ENCODE measurements at places on chromosomes 2 and 18. TPM values are rescaled to one million over a fixed set of nuclear protein-coding genes. Genes with fewer than 3 reads are reported as not detected.

Gene GRHL1
- total RNA-seq = 3.6 TPM

Gene VIT
- not detected for total RNA-seq

GRCh38 chr2:113084249-113085000 is 16.7 kb downstream of the IL1F10 start:
- DNase-seq = no peak

GRCh38 chr2:143852759-143853158 is 667.2 kb downstream of the ZEB2 start:
- DNase-seq = no peak

DNA sequence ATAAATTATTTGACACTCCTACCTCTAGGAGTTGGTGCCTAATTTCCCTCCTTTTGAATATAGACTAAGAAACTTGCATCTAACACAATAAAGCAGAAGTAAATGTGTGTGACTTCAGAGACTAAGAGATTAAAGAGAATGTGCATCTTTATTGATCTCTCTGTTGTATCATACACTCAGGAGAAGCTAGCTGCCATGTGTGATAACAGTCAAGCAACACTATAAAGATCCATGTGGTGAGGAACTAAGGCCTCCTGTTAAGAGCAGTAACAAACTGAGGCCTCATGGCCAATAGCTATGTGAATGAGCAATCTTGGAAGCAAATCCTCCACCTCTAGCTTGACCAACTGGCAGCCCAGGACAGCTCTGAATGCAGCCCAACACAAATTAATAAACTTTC is 3.4 kb downstream of the FANCL start:
- no peak for DNase-seq

DNA sequence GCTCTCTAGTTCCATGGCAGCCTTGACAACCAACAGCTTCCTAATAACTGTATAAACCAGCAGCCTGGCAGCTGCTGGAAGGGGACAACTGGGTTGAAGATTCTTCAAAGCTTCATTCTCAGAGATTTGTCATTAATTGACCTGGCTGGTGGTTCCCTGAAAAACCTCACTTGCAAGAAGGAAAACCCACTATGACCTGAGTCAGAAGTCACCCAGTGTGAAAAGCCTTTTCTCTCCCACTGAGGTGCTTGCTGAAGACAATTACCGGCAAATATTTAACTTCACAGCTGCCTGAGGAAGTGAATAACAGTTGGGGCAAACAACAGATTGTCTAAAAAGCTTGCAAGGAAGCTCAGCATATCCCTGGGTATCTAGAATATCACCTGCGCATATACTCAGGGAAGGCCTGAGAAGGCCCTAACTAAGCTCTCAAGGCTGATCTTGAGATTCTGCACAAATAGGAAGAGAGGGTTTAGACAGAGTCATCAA is 49.9 kb downstream of the CRACDL start:
- DNase-seq = no peak

- DNase-seq = no peak
These were observed 37.3 kb downstream of the GREB1 start for GRCh38 chr2:11571170-11571569.

DNA sequence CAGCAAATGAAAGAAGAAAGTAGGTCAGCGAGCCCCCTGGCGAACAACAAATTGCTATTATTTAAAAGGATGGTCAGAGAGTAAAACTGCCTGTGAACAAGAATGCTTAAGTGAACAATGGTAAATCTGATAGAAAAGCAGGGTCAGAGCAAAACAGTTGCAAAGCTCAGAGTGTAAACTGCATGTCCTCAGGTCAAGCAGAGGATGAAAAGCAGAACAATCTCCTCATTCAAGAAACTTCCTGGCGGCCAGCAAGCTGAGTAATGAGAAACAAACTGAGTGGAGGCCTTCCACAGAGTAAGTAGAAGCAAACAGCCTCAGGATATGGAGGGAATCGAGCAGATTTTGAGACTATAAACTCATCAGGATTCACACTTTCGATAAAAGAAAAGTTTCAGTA is 117.9 kb downstream of the PPP1R1C start:
- no peak for DNase-seq
